ENCODE measurements at places on chromosomes 13 and 19. TPM values are rescaled to one million over a fixed set of nuclear protein-coding genes. Genes with fewer than 3 reads are reported as not detected.

Gene COL4A2
- 125 TPM for total RNA-seq

Gene APC2
- total RNA-seq, result under 0.01 TPM

Gene FUT1
- 0.17 TPM for total RNA-seq

Gene RAB20
- total RNA-seq, result 2.8 TPM

Gene SPTBN4
- total RNA-seq, result 0.34 TPM

Gene PRRG2
- total RNA-seq, result 0.84 TPM

Gene PDX1
- not detected for total RNA-seq

Gene LRG1
- not detected for total RNA-seq

Gene NKG7
- total RNA-seq, result not detected

Gene CNFN
- not detected for total RNA-seq

Gene PTPRS
- 66.1 TPM for total RNA-seq

Gene SBNO2
- total RNA-seq, result 35.2 TPM

Gene GMIP
- total RNA-seq, result 5.6 TPM

Gene LENG8
- 30.9 TPM for total RNA-seq

Gene KLK15
- total RNA-seq, result not detected

Gene OR10H4
- not detected for total RNA-seq

Gene SHISA2
- total RNA-seq, result 0.30 TPM

Data from bronchus fibroblast of lung (primary cell).